Stimulated activated CD4-positive, alpha-beta T cell treated with anti-CD3 and anti-CD28 coated beads, Interleukin-1b, Interleukin-23, amount 100 ng/mL, for 24 hours (primary cell): ENCODE measurements at places on chromosomes 6 and 20.
A peak's percentile ranks its signal among the peaks of the same experiment; 100 is the strongest.

DNA sequence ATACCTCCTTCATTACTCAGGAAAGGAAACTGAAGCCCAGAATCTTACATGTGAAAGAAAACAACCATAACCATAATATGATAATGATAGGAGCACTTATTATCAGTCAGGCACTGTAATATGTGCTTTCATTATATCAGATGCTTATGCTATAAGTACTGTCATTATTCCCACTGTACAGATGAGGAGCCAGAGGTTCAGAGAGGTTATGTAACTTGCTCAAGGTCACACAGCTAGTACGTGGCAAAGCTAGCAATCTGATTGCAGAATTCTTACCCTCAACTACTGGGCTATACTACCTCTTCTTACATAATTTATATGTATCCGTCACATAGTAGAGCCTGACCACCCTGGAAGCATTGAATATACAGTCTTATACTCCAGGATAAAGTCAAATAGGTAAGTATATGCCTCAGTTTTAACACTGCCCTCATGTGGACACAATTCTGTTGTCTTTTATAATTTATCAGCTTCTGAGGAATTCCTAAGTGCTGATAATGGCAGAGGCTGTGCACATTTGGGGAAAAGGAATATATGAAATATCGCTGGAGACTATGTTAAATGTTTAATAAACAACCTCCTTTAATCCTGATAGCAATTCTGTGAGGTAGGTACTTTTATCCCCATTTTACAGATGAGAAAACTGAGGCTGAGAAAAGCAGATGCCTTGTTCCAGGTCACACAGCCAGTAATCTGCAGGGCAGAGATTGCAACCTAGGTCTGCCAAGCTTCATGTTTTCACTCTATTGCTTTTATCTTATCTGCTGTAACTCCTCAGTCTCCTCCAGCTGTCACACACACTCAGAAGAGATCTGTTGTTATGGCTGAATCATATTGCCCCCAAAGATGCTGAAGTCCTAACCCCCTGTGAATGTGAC is 13.4 kb downstream of the BCAS1 start:
- no peak for DNase-seq

DNA sequence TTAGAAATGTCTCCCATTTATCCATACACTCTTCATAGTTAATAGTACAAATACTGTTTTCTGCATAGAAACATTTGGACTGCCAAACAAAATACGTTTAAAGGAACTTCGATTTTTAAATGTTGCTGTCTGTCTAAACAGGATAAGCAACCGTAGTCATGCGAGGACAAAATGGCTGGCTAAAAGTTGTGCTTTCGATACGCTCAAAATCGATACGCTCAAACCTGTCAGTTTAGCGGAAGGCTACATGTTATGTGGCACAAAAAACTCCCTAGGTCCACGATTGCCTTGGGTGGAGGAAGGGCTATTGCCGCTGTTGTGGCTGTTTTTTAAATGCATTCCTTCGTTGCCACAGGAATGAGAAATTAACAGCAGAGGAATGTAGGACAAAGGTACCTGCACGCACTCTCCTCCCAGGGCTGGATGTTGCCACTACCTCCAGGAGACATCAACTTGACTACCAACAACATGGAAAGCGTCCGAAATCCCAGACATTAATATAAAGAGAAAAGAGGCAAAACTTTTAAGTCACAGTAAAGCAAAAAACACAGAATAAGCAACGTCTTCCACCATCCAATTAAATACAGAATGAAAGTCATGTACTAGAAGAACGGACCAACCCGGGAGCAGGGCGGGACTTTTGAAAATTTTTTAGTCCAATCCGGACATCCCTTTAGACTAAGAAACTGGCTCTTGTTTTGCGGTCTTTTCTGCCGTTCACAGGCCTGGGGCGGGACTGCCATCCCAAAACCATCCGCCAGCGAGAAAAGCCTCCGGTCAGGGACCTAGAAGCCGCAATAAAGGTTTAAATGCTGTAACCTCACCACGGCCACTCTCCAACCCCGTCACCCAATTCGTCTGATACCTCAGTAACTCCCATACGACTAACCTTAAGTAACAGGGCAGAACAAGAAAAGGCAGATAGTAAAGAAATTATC is 32.2 kb upstream of the HFE start:
- peak; percentile 68 for DNase-seq

- no peak for DNase-seq
Observed at GRCh38 chr6:91575032-91575431, 988.2 kb upstream of the MAP3K7 start.

DNA sequence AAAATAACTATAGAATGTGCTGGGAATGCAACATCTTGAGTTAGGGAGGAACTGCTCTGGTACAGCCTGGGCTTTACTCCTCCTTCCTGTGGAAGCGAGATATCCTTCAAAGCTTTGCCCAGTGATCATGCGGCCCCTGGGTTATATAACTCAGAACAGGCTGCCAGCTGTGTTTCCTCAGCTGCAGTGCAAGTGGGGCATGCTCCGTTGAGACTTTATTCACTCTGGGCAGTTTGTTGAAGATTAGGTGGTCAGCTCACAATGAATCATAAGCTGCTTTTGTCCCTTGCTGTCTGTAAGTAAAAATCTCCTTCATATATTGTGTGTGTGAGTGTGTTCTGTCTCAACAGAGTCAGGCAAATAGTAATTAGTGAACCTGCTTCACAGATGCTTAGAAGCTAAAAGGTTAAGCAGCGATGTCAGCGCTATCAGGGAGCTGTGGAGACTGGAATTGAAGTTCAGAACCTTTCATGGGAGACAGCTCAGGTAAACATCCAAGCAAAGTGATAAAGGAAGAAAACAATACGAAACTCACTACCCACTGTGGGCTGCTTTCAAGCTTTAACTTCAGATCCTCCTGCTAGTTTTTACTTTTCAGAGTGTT is 688.4 kb downstream of the HTR1B start:
- no peak for DNase-seq

- DNase-seq: no peak
Observed at GRCh38 chr20:37435607-37436006, 85.4 kb upstream of the NNAT start.

GRCh38 chr6:29955783-29956182 is 13.5 kb downstream of the HLA-A start:
- no peak for DNase-seq

DNA sequence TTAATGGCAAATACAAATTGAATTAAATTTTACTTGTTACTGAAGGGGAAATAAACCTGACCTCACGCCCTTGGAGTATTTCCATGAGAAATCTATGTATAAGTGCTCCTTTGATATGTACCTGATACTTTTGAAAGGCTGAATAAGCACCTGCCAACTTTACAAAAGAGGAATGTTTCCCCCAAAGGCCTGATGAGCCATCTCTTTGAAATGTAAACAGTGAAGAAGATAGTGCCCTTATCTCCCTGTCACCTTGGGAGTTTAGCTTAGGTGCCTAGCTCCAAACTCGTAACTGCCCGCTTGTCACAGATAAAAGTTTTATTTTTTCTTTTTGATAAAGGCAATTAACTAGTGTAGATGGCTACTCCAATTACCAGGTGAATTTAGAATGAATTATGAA is 1.1 kb upstream of the ZNF343 start:
- DNase-seq: no peak

DNA sequence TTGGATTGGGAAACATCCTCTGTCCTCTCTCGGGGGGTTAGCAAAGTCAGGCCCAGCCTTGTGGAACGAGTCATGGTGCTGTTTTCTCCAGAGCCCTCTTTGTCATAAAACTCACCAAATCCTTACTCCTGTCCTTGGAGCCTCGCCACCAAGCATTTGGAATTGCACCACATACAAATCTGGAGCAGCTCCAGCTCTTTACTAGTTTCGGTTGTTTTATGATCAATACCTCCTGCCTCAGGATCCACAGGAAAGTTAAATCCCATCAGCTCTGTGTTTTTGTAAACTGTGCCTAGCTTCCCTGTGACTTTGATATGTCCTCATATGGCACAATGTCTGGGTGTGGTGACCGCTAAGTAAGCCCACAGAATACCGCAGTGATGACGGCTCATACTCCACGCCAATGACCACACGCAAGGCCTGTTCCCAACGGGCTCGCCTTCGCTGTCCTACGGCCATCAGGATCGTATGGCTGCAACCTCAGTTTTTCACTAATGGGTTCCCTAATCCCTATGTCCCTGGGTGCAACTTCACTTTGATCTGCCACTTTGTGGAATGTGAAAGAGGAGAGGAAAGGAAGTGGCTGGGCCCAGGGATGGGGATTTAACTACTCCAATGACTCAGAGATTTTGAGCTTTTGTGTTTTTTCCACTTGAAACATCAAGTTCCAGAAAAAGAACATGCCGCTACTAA is 111.3 kb upstream of the FOXQ1 start:
- no peak for DNase-seq

GRCh38 chr6:134175532-134176263 is 123.3 kb upstream of the SLC2A12 start:
- no peak for DNase-seq

GRCh38 chr20:60060006-60060557 is 101.9 kb downstream of the CDH26 start:
- no peak for DNase-seq

DNA sequence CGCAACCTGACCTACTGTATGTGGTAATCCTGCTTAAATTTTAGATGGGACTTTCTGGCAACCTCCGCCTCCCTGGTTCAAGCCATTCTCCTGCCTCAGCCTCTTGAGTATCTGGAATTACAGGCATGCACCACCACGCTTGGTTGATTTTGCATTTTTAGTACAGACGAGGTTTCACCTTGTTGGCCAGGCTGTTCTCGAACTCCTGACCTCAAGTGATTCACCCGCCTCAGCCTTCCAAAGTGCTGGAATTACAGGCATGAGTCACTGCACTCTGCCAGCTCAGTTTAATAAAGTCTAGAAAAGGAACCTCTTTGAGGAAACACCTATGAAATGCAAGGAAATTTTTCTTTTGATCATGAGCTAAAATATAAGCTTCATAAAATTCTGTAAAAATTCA is 9.0 kb upstream of the PLCB4 start:
- DNase-seq: no peak

- no peak for DNase-seq
Observed at GRCh38 chr6:94468830-94469229, 1049.5 kb upstream of the EPHA7 start.

GRCh38 chr20:41446456-41446855 is 79.8 kb upstream of the EMILIN3 start:
- DNase-seq: no peak

DNA sequence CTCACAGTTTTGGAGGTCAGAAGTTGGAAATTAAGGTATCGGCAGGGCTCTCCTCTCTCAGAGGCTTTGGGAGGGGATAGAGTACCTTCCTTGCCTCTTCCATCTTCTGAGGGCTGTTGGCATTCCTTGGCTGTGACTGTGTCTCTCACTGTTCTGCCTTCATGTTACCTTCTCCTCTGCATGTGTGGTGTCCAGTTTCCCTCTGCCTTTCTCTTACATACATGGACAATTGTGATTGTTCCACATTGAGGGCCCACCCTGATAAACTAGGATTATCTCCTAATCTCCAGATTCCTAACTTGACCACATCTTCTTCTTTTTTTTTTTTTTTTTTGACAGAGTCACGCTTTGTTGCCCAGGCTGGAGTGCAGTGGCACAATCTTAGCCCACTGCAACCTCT is 72.1 kb upstream of the SPACA1 start:
- DNase-seq: no peak

DNA sequence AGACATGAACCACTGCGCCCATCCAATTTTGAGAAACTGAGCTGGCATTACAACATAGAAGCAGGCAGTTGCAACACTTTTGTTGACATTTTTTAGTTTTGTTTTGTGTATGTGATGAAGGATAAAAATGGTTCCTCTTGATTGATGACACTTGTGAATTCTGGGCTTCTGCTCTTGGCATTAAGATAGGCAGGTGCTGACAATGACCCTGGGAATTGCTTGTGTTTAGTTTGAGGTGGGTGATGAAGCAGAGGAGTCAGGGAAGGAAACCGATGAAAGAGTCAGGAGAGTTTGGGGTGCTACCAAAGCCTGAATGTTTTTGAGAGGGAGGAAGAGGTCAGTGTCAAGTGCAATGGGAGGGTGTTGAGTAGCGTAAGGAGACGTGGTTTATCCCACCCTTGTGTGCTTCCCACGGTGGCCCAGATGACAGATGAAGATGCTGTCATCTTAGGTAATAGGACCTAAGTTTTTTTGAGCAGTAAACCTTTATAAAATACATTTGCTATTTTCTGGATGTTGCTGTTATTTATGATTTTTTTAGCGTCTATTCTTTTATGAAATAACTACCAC is 19.4 kb downstream of the CDS2 start:
- DNase-seq: no peak

DNA sequence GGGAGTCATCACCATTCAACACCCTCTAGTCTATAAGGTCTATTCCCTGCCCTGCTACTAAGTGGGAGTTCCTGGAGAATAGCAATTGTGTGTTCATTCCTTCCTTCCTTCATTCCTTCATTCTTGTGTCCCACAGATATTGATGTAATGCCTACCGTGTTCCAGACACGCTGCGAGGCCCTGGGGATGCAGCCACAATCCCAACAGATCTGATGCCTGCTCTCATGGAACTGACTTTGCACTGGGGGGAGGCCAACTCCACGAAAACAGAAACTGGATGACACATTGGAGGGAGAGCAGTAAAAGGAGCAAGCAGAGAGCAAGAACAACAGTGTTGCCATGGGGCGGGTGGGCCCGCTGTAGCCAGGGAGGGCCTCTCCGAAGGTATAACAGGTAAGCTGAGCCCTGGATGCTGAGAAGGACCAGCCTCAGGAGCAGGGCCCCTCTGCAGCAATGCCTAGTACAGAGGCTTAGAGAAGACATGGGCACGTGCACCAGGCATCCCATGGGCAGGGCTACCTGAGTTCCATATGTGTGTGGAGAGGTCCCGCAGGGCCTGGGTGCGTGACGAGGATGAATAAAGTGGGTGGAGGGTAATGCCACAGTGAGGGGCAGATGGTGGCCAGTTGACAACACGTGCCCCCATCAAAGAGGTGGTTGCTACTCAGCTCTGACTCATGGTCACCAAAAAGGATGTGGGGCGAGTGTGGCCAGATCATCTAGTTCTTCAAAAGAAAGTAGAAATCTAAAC is 173.9 kb downstream of the NFATC2 start:
- no peak for DNase-seq

DNA sequence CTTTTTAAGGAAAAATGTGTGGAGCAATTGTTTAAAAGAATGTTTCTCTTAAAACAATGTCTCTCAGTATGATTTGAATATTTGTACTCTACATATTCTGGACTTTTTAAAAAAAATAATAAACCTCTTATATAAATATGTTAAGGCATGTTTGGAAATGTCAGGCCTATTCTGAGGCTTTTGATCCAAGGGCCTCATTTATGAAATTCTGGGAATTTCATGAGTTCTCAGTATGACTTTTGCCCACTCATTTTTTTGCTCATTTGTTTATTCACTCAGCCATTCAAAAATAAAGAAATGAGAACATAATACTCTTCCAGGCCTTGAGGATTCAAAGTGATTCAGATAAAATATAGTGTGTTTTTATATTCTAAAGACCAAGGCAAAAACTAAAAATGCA is 60.4 kb downstream of the DOK5 start:
- no peak for DNase-seq

- DNase-seq: no peak
Observed at GRCh38 chr6:114559419-114559818, 216.6 kb upstream of the HS3ST5 start.
